GM04503 (cell line): ENCODE measurements at places on chromosomes 4 and X.

DNA sequence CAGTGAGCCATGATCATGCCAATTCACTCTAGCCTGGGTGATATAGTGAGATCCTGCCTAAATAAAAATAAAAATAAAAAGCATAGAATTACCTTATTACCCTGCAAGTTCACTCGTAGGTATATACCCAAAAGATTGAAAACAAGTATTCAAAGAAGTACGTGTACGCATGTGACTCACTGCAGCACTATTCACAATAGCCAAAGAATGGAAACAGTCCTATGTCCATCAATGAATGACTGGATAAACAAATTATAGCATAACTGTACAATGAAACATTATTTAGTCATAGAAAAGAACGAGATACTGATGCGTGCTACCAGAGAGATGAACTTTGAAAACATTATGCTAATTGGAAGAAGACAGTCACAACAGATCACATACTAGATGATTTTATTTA, 204.6 kb upstream of the DIAPH2 start:
- DNase-seq = no peak

- DNase-seq = peak; percentile 97
Measured at GRCh38 chr4:7842384-7843279, 97.0 kb downstream of the AFAP1 start.

- DNase-seq = no peak
Measured at GRCh38 chr4:173019664-173020063, 148.9 kb upstream of the GALNT7 start.

DNA sequence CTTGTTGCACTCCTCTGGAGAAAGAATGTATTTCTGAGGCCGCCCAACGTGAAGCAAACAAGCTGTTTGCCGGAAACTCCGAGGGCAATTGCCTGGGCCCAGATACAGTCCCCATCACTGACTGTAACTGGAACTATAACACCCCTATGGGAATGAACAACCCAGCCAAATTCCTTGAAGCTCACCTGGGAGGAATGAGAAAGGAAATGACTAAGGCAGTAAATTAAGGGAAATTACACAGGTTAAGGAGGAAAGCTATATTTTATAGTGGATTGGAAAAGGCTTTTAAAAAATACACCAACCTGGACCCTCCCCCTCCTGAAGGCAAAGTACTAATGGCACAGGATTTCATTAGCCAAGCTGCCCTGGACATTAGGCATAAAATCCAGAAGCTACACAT, 11.7 kb upstream of the HERC5 start:
- no peak for DNase-seq

GRCh38 chr4:13611283-13611842, 16.2 kb downstream of the BOD1L1 start:
- no peak for DNase-seq

GRCh38 chr4:89509708-89510281, 202.2 kb upstream of the GPRIN3 start:
- peak; percentile 21 for DNase-seq

- no peak for DNase-seq
Measured at GRCh38 chrX:150768132-150768485, 74.9 kb downstream of the MTMR1 start.

DNA sequence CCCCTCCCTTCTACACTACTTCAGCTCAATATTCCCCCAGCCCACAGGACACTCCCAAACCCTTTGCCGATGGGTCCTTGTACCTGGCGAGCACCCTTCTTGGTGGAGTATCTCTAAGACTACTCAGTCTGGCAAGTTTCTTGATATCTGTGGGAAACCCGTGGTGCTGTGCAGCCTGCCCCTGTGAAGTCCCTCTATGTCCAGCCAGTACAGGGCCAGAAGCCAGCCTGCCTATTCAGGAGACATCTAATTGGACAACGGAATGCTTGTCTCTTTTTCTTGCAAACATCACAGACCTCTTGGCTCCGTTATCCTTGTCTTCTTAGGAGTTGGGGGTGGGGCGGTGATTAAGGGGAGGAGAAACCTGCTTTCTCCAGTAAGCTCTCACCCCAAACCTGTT, 3.7 kb upstream of the IGFBP7 start:
- DNase-seq = no peak

GRCh38 chr4:2925931-2926860, 37.0 kb downstream of the NOP14 start:
- no peak for DNase-seq

DNA sequence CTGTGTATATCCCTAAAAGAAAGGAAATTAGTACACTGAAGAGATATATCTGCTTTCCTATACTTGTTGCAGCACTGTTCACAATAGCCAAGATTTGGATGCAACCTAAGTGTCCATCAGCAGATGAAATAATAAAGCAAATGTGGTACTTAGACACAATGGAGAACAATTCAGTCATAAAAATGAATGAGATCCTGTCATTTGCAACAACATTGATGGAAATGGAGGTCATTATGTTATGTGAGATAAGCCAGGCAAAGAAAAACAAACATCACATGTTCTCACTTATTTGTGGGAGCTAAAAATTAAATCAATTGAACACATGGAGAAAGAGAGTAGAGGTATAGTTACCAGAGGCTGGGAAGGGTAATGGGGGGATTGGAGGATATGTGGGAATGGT, 611.9 kb downstream of the STPG2 start:
- DNase-seq = no peak

GRCh38 chr4:21815651-21816377, 132.8 kb downstream of the KCNIP4 start:
- DNase-seq = no peak

- DNase-seq = no peak
Measured at GRCh38 chrX:108216919-108217571, 125.5 kb downstream of the ATG4A start.

DNA sequence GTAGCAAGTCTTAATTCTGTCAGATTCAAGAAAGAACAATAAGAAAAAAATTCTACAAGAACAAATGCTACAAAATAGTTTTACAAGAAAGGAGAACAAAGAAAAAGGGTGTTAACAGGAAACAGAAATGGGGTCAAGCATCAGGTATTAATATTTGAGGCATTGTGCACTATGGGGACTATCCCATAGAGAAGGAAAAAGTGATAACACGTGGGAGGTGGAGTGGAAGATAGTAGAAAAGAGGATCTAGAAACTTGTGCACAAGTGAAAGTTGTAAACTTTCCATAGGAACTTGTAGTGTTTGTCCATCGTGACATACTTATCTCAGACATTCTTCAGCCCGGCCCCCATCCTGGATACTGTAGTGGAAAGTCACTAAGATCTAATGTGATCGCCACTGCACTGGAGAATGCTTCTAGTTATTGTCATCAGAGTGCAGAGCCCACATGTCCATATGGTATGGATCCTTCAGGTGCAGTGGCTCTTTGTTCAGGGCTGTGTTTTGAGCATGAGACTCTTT, 15.4 kb upstream of the NFXL1 start:
- DNase-seq = no peak

DNA sequence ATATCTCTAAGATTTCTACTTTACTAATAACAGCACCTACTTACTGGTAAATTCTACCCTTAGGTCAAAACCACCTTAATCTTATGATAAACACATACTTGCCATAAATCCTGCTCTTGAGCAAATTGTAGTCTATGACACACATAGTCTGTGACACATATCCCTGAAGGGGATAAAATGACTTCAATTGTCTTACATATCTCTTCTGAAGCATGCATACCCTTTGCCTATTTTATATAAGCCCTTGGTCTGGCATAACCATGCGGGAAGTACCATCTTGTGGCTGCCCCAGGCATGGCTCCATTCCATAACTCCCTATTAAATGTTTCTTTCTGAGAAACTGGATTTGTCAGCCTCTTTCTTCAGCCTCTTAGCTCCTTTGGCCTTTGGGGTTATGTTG, 248.9 kb downstream of the SLC7A11 start:
- no peak for DNase-seq

GRCh38 chr4:51932261-51932660, 87.9 kb downstream of the LRRC66 start:
- peak; percentile 64 for DNase-seq

DNA sequence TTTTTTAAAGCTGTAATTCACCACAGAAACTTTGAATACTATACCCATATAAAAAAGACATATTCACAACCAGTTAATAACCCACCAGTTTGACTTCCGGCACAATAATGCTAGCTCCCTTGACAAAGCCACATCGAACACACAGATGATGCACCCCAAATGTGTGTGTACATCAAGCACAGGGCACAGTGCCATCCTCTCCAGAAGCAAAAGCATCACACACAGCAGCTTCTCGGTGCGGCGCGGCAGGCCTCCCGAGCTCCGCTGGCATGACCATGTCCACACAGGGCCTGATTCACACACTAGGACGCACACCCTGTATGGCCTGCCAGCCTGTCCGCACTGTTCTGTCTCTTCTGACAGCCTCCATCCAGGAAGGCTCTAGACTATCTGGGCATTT, 88.0 kb downstream of the LEF1 start:
- no peak for DNase-seq

DNA sequence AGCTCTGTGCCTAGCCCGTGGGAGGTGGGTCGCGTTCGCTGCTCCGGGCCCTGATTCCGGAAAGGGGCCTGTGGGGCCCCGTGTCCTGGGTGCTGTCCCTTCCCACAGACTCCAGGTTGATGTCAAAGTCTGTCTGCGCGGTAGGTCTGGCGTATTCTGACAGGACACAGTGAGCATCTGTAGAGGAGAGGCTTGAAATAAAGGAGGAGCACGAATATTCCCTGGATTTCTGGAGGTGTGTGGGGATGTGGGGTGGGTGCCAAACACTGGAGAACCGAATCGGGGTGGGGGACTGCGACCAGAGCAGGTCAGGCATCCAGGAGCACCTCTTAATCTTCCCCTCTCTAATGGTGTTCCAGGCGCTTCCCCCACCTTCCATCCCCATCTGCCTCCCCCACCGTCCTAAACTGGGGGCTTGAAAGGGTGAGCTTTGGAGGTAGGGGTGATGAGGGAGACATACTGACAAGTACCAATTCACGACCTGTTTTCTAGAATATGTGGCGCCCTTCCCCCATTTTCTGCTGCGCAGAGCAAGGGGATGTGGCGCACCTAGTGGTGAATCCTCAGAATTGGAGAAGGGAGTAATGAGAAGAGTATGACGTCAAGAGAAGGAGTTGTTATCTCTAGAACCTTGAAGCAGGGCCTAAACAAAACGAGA, 877 bp downstream of the GPRASP1 start:
- DNase-seq = no peak
